ENCODE measurements at places on chromosomes 16 and 17.

GRCh38 chr16:12349936-12350850 is 373.7 kb downstream of the SNX29 start:
- DNase-seq: no peak

DNA sequence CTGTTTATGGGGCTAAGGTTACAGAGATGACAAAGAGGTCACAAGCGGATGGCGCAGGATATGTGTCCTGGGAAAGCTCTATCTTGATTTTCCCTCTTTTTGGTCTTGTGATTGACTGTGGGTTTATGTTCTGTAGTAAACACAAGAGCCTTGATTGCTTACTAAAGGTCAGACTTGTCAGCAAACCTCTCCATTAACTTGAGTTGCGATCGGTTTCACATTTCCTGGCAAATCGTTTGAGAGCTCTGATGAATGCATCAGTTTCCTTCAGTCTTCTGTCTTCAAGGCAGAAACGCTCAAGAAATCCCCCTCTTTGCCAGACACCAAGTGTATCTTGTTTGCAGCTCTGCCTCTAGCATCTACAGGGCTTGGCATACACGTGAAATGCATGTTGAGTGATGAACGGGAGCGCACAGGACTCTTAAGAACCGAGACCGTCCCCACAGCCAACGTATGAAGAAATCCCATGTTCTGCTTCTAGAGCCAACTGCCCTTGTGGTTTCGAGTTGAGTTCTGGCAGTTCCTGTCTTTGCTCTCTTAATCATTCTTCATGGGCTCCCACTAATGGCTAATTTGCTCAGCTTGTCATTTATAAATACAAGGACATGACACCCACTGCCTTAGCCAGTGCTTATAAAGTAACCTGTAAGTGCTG is 143.3 kb downstream of the PITPNC1 start:
- no peak for DNase-seq

GRCh38 chr17:61371179-61371578 is 28.5 kb upstream of the TBX2 start:
- DNase-seq: no peak

DNA sequence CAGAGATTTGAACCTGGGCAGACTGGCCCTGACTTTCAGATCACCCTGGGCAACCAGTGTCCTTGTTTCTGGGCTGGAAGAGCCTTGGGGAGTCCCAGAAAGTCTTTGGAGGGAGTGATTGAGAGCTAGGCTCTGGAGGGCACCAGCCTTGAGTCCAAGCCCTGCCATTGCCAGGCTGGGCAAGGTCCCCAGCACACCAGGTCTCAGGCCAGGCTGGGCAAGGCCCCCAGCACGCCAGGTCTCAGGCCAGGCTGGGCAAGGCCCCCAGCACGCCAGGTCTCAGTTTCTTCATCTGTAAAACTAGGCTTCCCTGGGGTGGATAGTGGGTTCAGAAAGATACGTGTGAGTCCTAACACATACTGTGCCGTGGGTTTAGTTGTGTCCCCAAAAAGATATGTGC is 135.0 kb downstream of the IRF8 start:
- no peak for DNase-seq

GRCh38 chr16:68866933-68867332 is 23.6 kb downstream of the TANGO6 start:
- no peak for DNase-seq

GRCh38 chr16:63385714-63386432 is 1349.6 kb upstream of the CDH8 start:
- no peak for DNase-seq

- DNase-seq: no peak
Measured at GRCh38 chr17:79006046-79006445, 3.5 kb downstream of the CANT1 start.

GRCh38 chr17:12590417-12590816 is 75.3 kb upstream of the MYOCD start:
- DNase-seq: no peak

- DNase-seq: no peak
Measured at GRCh38 chr16:54443352-54443751, 156.8 kb upstream of the IRX3 start.

- no peak for DNase-seq
Measured at GRCh38 chr17:78973792-78974520, 5.8 kb downstream of the LGALS3BP start.

DNA sequence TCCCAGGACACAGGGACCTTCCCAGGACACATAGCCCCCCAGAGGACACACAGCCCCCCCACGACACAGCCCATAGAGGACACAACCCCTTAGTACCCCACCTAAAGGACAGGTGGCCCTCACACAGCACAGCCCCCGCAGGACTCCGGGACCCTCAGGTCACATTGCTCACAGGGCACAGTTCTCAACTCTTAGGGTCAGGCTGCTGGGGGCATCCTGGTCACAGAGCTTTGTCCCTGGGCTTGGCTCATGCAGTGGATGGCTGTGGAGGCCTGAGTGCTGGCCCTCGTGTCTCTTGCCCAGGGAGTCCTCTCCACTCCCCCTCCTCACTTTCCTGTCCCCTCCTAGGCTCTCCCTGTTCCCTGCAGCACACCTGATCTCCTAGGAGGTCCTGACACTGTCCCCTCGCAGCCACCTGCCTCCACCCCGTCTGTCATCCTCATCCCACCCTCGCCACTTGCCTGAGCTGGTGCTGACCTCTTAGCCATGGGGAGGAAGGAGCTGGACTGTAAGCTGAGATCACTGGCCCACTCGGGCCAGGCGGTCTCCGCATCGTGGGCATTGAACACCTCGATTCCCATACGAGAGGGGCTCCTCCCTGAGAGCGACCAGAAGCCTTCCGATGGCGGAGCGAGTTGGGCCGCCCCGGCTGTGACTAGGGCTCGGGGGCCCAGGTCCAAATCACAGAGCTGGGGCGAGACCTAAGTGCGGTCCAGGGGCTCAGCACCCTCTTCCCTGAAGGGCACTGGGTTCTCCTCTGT is 1.4 kb upstream of the WDR45B start:
- DNase-seq: no peak

DNA sequence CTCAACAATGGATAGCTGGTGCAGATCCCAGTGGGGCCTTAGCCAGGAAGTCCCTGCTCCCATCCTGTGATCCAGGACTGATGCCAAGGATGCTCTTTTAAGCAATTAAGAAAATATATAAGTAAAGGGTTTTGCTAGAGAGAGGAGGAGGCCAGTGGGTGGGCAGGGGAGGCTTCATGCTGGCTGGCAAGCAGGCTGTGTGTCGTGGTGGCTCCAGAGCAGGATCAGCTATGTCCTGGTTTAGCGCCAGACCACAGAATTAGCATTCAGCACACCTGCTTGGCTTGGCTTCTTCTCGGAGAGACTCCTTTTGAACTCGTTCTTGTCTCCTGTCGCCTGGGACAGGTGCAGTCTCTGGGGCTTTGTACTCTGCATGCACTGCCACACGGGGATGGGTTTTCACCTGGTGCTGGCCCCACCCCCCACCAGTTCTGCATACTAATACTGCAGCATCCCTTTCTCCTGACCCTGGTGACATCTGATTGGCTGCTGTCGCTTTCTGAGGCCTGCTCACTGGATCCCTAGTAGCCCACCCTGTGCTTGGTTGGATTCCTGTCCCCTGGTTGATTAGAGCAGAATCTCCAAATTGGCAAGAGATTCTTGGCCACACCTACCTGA is 66.1 kb downstream of the PLD6 start:
- DNase-seq: no peak

DNA sequence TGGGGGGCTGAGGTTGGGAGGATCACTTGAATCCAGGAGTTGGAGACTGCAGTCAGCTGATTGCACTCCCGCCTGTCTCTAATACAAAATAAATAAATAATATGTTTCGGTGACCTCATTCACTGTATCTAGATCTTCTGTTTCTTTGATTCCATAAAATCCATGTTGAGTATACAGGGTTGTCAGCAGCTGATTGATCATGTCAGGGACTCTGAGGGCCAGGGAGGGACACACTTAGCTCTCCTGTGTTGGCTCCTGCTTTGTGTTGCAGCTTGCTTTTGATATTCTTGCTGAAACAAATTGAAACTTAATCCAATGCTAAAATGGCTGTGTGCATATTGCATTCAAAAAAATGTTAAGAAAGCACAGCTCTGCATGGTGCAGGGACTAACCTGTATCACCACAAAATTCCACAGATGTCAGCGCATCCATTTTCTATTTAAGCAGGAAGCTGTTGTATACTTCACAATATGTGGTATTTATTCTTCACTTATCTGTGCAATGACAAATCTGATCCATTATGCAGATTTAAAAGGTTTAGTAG is 454.5 kb downstream of the CDH11 start:
- DNase-seq: no peak

DNA sequence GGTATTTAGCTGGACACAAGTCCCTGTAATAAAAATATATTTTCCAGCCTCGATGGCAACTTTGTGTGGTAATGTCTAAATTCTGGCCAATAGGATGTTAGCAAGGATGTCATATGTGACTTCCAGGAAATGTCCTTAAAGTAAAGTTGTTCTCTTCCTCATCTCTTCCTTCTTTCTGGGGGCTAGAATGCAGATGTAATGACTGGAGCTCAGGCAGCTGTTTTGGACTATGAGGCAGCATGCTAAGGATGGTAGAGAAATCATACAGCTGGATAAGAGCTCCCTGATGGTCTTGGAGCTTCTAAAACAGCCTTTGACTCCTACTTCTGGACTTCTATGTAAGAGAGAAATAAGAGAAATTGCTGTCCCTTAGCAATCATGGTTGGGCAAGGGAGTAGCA is 16.9 kb upstream of the MAPT start:
- DNase-seq: no peak

- DNase-seq: no peak
Measured at GRCh38 chr17:7823581-7824001, 10.4 kb upstream of the KDM6B start.

DNA sequence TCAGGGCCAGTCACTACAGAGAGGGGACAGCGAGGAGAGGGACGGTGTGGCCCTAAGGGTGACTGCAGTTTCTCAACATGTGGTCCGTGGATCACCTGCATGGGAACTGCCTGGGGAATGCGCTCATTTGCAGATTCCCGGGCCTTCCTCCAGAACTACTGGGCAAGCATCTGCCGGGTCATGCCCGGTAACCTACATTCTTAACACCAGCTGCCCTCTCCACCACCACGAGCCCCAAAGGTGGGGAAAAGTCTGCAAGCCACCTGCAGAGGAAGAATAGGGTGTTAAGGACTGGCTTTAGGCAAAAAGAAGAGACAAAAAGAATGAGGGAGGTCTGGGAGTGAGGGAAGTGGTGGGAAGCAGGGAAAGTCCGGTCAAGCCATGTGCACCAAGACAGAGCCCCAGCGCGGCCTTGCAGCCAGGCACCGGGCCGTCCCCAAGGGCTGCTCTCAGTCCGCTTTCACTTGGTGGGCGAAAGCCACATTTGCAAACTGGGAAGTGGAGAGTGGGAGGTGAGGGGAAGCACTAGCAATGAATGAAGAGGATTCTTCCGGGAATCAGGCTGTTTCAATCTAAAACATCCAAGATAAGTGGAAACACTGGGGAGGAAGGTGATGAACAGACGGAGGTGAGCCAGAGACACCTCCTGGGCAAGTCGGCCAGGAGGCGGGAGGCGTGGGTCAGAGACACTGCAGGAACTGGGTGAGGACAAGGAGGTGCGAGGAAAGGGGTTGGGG is 70.3 kb downstream of the N4BP1 start:
- DNase-seq: no peak

DNA sequence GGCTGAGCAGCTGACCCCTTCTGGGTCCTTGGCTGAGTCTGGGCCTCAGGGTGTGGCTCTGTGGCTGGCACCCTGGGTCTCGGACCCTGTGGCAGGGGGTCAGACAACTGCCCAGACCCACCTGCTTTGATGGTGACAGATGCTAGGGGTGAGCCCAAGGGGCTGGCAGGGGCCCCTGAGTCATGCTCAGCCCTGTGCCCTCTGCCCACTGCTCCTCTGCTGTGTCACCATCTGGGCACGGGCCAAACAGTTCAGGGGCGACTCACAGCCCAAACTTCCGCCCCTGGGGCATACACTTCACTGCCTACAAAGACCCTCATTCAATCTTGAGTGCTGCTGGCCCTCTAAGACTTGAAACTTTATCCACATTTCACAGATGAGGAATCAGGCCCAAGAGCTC is 5.7 kb downstream of the ADGRG1 start:
- no peak for DNase-seq

GRCh38 chr17:77856551-77857305 is 101.8 kb upstream of the TNRC6C start:
- DNase-seq: no peak

DNA sequence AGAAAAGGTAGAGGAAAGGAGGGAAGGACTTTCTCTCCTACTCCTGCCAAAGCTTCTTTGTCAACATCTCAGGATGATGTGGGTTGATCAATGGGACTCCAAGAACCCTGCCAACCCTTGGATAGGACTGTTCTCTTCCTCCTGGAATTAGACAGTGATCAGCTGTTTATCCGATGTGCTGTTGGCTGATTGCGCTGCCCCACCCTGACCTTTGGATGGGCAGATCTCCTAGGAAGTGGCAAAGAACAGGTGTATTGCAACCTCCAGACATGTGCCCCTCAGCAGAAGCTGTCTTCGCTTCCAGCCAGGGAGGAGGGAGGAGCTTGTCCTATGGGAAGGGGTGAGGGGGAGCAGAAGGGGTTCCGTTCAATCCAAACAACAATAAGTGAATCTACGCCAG is 30.5 kb downstream of the SLC5A11 start:
- DNase-seq: no peak

DNA sequence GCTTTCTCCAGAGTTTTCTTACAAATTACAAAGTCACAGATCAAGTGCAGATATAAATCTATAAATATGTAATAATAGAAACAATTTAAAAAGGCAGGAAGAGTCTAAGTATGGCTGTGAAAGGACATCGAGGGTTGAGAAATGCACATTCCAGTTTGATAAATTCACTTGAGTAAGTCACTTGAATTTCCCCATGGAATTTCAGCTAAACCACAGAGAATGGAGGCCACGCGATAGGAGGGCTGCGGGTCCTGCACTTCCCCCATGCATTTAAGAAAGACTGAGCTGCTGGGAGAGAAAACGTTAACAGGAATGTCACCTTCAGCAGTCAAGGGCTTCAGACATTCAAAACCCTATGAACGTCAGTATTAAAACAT is 6.1 kb upstream of the MXRA7 start:
- no peak for DNase-seq

GRCh38 chr17:42386777-42387657 is 1.2 kb downstream of the STAT3 start:
- DNase-seq: no peak
